ENCODE measurements at places on chromosomes 11 and 22.

DNA sequence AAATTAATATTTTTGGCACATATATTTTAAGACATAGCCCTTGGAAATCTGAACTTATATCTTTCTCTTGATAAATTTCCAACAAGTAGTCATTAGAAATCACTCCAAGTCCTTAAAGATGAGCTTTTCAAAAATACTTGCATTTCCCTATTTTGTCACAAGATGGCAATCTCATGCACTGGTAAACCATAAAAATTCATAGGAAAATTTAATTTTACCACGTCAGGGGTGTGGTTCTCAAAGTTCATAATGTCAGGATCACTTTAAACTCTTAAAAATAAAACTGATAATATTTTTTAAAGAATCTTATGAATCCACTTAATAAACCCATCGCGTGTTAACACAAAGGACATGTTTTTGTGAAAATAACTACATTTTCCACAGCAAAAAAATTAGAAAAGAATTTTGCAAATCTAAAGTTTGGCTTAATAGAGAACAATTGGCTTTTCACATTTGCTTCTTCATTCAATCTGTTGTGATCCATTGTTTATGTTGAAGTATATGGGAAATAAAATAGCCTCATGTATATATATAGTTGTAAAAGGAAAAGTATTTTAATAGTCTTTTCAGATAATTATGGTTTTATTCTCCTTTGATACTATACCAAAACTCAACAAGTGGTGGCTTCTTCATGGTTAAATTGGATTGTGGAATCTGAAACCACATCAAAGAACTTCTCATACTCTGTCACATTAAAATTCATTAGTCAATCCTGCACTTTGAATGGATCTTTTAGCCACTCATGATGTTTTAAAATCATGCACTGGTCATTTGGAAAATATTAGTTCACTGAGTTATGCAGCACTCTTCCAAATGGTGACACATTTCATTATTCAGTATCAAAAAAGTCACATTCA lies 169.1 kb downstream of the CADM1 start:
- DNase-seq = no peak

DNA sequence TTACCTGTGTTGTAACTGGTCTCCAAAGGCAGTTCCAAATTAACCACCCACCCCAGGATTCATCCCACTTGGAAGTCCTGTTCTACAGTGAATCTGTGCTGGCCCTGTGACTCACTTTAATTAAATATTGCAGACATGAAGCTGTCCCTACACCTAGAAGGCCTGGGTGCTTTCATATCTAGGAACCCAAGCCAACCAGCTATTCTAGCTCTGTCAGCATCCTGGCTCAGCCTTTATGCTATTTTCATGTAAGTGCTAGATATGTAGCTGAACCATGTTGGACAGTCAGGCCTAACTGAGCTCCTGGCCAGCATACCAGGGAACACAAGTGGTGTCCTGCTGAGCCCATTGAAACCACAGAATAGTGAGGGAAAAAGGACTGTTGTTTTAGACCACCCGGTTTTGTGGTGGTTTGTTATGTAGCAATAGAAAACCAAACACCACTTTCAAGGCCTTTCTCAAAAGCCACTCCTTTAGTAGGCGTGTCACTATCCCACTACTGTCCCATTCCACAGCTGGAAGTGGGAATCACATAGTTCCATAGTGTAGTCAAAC lies 30.3 kb downstream of the CNTF start:
- no peak for DNase-seq

DNA sequence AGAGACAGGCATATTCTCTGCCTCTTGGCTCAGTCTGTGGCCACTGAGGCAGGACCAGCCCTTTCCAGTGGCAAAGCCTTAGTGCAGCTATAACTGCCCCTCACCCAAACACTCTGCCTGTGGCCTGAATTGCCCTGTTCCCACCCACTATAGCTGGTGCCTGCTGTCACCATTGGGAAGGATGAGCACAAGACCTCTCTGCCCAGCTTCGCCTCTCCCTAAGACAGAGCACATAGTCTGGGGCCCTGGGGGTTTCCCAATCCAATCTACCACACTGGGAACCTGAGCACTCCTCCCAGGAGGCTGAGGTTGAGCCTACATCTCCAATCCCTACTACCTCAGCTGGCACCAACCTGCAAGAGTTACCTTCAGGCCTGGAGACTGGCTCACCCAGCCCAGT lies 670.4 kb downstream of the JRKL start:
- DNase-seq = no peak

- DNase-seq = no peak
Measured at GRCh38 chr11:20707876-20708275, 38.5 kb downstream of the NELL1 start.

DNA sequence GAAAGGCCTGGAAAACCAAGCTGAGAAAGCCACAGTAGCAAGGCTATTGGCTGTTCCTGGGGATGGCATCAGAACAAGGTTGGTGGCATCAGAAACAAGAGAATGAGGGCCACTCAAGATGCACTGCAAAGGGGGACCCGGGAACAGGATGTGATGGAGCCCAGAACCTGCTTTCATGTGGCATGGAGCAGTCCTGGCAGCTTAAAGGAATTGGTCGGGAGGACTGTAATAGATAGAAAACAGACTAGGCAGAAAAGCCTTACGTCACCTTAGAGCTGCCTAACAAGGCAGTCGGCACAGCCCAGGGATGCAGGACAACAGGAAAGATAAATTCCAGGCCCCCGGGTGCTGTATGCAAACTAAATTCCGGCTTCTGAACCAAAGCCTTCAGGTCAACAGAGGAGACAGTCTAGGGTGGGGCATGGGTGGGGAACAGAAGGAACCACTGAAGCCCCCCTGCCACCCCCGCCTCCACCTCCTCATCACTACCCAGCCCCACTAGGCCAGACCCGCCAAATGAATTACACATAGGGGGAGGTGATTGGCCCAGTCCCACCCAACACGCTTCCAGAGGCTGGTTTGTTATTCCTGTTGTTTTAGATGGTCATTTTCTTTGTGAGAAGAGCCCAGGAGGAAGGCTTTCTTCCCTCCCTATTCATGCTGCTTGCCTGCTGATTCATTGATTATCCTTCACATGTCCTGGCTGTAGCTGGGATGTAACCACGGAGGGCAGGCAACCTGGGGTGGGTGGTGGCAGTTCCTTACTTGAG lies 25.7 kb upstream of the LRRC55 start:
- DNase-seq = no peak

DNA sequence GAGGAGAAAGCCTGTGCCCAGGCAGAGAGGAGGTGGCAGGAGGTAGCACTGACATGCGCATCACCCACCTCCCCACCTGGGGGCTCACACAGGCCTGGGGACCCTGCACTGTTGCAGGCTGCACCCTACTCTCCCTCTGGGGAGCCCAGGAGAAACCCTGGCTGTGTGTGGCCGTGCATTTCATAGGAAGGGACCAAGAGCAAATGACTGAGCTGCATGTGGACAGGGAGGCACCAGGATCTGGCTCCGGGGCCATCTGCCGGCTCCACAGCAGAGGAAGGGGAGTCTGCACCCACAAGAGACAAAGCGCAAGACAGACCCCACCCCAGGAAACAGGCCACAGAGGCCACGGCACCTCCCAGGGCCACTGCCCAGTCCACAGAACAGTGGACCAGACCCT lies 22.7 kb downstream of the BID start:
- DNase-seq = no peak

DNA sequence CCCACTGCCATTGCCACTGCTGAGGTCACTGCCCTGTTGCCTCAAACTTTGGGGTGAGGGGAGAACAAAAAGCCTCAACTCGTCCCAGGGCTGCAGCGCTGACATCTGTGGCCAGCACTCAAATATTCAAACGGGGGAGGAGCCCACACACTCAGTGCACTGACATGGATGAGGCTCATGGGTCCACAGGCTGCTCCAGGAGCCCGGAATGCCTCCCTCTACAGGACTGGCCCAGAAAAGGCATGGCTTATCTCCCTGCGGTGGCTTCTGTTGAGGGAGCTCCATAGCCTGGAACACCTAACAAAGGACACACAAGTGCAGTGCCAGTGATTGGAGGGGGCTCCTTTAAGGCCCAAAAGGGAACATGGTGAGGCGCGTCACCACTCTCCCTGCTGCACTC lies 341.1 kb upstream of the LUZP2 start:
- DNase-seq = no peak

DNA sequence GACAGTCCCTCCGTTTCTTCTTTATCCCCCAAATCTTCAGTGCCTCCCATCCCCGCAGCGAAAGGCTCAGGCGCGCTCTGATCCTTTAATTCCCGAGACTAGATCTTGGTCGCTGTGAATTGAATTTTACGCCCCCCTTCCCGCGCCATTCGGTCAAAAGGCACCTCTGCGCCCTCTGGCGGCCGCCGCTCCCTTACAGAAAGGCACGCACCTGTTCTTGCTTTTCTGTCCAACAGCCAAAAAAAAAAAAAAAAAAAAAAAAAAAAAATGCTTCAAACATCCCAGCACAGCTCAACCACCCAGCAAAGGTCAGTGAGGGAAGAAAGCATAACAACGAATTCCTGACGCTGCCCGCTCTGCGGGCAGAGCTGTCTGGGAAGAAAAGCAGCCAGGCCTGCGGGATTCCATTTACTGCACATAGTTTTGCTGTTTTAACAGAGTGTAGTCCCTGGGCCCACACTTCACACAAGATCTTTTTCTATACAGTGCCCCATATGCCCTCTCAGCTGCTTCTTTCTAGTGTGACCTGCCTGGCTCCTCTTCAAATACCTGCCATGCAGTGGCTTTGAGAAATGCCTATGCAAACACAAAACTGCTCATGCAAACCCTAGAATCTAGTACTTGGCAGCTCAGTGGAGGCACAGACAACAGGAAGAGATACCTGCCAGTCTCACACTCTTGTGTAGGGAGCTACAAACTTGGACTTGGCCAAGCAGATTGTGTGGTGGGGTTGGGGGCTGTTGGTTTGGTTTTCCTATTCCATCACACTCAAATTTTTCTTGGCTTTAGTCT lies 1.3 kb upstream of the ESAM start:
- peak; percentile 77 for DNase-seq

DNA sequence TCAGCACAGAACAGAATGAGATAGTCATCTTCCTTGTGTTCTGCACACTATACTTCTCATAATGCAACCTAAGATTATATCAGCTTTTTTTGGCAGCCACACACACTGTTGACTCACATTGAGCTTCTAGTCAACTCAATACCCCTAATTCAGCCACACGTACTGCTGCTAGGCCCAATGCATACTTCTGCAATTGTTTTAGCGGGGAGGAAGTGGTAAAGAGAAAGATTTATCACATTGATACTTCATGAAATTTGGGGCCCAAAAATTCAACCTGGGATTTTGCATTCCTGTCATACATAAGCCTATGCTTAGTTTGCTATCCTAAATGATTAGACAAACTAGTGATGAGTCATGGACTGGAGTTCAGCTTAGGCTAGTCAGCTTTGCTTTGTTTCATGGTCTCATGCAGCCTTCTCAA lies 8.6 kb upstream of the UPB1 start:
- no peak for DNase-seq

DNA sequence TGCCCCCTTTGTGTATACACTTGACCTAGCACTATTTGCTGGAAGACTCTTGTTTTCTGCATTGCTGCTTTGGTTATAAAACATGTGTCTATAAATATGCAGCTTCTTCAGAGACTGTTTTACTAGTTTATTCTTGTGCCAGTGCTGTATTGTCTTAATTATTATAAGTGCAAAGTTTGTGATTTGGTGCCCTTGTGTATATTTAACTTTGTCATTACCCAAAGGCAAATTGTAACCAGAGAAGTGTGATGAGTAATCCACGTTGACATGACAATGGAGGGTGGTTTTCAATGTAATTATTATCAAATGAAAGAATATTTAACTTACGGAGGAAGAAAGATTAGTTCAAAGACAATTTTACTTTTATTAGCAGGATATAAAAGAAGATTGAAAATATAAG lies 75.0 kb upstream of the PRODH start:
- DNase-seq = no peak

- DNase-seq = no peak
Measured at GRCh38 chr11:115974703-115975102, 470.5 kb upstream of the CADM1 start.

DNA sequence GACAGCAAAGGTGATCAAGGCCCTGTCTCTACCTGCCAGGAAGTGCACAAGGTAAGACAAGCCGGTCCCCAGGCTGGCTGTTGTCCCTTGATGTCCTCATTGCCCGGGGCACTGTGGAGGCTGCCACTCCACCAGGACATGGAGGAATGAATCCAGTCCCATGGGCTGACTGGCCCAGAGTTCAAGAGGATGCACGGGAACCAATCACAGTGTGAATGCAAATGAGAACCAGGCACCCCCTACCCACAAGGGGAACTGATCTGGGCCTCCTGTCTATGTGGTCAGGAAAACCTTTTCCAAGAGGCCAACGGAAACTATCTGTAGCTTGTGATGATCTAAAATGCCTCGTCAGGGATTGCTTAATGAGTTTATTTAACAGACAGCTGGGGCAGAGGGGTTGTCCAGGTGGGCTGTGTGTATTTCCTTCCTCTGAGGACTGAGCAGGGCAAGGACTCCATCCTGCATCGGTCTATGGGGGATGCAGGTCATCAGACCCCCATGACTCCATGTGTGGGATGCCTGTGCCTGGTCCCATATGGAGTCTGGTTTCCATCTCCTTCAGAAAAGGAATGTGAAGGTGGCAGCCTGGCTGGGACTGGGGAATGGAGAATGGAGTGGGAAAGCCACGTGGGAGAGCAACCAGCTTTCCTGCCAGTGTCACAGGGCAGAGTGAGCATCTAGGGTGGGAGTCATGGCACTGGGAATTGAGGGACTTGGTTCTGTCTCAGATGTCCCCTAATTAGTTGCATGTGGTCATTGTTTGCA lies 60.5 kb downstream of the CD82 start:
- no peak for DNase-seq

GRCh38 chr22:21938071-21938822 lies 14.4 kb downstream of the PPM1F start:
- peak; percentile 89 for DNase-seq

DNA sequence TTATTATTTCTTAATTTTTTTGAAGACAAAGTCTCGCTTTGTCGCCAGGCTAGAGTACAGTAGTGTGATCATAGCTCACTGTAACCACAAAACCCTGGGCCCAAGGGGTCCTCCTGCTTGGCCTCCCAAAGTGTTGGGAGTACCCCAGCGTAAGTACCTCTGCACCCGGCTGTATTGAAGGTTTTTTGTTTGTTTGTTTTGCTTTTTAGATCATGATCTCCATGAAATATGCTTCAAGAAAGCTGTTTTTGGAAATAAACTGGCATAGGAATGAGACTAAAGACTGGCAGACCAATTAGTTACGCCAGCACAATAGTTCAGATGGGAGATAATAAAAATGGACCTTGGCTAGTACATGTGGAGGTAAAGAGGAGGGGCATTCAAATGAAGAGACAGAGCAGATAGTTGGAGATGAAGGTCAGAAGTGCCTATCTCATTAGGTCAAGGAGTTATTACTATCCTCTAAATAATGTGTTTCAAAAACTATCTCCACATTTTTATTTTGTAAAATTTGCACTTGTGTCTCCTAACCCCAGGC lies 4.1 kb upstream of the MRPL48 start:
- DNase-seq = no peak

- no peak for DNase-seq
Measured at GRCh38 chr11:2473361-2474058, 28.7 kb downstream of the KCNQ1 start.
